ENCODE measurements at places on chromosomes 3 and 15.

DNA sequence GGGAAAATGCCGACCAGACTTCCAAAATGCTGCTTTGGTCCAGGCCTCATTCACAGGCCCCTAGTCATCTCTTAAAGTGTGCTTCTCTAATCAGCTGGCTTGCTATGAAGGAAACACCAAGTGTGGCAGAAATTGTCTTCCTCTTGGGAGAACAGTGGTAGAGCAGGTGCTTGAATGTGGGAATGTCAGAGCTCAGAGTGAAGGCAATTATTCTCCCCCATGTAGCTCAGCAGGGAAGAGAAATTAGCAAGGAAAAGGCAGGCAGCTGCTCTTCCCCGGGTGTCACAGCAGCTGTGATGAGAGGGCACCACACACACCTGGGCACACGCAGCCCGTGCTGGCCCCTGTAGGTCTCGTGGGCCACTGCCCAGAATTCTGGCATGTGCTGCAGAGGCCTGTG is 358.5 kb downstream of the WDR72 start:
- no peak for DNase-seq

GRCh38 chr3:5699313-5699712 is 511.8 kb downstream of the EDEM1 start:
- no peak for DNase-seq

DNA sequence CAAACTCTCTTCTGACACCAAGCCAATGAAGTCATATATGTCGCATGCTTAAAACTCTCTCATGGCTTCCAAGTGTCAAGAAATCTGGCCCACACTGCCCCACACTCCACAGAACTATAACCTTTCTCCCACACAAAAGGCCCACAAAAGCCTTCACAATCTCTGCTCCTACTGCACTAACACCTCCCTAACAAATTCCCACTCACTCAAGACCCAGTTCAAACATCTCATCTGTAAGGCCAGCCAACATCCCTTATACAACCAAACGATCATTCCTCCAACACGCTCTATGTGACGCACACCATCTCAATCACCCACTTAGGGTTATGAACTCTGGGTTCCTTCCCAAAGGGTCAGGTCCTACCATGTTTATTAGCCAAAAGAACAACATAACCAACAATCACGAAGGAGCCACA is 13.5 kb downstream of the TBC1D2B start:
- no peak for DNase-seq

- DNase-seq = peak; percentile 69
These were observed 144.8 kb upstream of the BHLHE40 start for GRCh38 chr3:4834403-4834866.

DNA sequence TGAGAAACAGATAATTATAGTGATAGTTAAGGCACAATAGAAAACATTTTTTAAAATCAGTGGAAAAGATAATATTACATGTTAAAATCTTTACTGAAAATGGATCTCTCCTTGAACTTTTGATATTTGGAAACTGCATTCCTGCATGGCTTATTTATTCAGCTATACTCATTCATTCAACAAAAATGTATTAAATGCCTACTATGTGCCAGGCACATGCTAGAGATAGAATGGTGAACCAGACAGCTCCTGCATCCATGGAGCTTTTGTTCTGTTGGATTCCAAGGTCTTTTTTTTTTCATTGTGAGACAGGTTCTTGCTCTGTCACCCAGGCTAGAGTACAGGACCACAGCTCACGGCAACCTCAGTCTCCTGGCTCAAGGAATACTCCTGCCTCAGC is 4.5 kb downstream of the PXK start:
- DNase-seq = no peak

DNA sequence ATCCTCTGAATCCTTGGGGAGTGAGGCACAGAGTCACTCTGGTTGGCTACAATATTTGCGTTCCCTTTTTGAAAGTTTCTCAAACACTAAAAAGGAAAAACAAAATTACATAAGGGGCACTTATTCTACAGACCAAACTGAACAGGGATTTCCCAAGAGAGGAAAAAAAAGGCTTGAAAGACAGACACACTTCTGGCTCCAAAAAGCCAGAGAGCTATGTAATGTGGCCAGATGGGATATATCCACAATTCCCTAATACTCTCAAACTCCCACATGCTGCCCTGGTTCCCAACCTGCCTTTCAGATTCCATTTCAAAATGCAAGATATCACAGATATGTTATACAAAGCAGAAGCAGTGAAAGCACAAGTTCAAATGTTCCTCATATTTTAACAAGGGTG is 1.6 kb downstream of the FRMD4B start:
- DNase-seq = no peak

DNA sequence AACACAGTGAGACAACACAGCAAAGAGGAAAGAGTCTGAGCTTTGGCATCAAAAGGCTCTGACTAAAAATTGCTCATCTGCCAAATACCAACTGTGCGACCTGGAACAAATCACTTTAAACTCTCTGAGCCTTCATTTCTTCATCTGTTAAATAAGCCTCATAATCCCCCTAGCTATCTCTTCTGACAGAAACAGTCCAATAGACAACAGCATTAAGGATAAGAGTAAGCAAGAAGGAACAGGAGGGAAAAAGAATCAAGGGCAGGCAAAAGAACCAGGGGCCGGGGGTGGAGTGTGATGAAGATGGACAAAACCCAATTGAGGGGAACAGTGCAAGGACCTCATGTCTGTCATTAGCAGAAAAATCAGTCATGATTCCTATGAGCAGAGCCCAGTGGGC is 79.4 kb upstream of the SETMAR start:
- DNase-seq = no peak
